ENCODE measurements at places on chromosomes 4 and X.
A peak's percentile ranks its signal among the peaks of the same experiment; 100 is the strongest.

GRCh38 chr4:40800064-40800463 is 50.3 kb downstream of the NSUN7 start:
- no peak for DNase-seq

DNA sequence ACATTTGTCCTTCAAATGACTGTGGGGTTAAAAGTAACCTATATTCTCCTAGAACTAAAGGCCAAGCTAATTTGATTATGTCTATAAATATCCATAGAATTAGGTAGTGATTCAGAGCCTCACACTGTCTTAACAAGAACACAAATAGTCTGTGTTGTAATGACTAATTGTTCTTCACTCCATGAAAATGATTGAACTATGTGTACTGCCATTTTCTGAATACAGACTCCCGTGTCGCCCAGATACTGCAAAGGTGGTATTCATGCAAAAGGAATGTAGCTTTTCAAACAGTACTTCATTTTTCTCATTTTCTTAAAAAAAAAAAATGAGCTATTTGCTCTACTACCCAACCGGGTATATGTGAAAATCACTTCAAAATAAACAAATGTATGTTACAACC is 11.3 kb upstream of the PHKA2 start:
- DNase-seq = no peak

- DNase-seq = no peak
These were observed 968.6 kb downstream of the ADGRL3 start for GRCh38 chr4:62168681-62169080.

- DNase-seq = no peak
These were observed 4.9 kb downstream of the OPHN1 start for GRCh38 chrX:68428431-68428830.

DNA sequence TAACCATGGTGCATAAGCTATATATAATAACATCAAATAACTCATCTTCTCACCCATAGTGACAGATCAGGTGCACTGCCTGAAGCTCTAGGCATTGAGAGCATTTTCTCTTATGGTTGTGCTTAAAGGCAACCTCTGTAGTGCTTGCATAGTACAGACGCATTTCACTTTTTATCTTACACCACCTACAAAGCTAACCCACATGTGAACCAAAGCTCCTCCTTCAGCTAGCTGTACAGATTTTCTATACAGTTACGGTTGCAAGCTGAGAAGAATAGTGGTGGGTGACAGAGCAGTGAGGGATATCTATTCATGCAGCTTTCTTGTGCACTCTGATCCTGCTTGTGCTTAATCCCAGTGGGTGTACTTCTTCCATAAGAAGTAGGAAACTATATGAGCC is 1525.2 kb downstream of the STIM2 start:
- no peak for DNase-seq

DNA sequence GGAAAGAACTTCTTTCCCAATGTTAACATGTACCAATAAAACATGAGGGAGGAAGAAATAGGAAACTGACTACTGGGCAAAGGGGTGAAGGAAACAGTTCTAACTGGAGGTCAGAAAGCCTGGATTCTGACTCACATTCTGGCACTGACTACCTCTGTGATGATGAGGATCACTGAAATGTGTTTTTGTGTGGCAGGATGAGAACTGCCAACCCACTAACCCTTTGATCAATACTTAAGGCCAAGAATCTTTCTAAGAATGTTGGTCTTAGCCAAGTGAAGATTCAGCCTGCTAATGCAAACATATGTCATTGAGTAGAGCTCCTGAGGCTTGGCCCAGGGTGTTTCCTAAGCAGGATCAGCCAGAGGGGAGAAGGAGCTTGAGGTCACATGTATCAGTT is 4.6 kb downstream of the ALAS2 start:
- no peak for DNase-seq

GRCh38 chr4:127196655-127197352 is 436.0 kb upstream of the INTU start:
- DNase-seq = peak; percentile 47

GRCh38 chr4:54784161-54784671 is 126.5 kb downstream of the KIT start:
- DNase-seq = peak; percentile 87

GRCh38 chr4:121273191-121273590 is 107.6 kb downstream of the QRFPR start:
- no peak for DNase-seq

GRCh38 chr4:87375719-87376291 is 15.2 kb downstream of the HSD17B11 start:
- no peak for DNase-seq

- no peak for DNase-seq
These were observed 1285.4 kb downstream of the PCDH18 start for GRCh38 chr4:136246876-136247275.

Data from left ventricle myocardium inferior (tissue), 1 donor.